ENCODE measurements at places on chromosomes 7 and 10.

GRCh38 chr7:122770686-122771335, 68.1 kb upstream of the RNF148 start:
- no peak for DNase-seq

DNA sequence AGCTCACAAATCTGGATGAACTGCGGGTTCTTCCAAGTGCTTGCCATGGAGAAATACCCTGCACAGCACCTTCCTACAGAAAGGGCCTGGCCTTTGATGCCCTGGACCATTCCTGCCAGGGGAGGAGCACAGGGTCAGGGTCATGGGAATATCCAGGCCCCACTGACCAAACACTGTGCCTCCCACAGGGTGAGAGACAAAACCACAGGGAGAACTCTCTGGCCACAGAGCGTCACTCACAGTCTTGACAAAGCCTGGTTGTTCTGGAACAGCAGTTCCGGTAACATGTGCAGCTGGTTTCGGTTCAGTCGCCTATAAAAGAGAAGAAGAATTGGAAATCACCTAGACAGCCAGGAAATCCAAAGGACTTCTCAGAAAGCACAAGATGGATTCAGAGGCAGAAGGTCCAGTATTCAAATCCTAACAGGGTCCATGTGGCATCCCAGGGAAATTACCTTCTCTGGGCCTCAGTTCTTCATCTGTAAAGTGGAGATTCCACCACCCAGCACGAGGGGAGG, 28.1 kb downstream of the SLIT1 start:
- no peak for DNase-seq

DNA sequence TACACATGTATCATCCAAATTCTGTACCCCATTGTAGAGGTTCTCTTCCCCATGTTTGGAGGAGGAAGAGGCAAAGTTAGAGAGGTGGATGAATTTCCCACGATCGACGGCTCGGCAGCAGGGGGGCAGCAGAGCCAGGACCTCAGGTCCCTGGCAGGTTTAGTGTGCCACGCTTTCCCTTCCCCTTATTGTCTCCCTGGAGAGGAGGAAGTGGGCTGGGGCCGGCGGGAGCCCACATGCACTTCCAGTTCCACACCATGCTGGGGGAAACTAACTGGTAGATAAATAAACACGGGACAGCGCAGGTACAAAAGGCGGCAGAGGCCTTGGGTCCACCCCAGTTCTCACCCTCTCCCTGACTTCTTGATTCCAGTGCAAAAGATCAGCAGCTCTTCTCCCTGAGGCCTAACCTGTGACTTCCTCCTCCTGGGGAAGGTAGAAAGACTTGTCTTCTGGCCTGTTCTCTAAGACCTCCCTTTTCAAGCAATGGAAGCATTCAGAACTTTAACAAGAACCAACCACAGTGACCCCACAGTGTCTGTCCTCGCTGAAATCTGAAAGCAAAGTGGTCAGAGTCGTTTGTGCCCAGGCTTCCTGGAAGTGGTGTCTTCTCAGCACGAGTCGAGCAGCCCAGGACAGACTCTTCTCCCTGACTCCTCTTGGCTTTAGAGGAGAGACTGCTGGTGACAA, 30.5 kb upstream of the SRGN start:
- no peak for DNase-seq

DNA sequence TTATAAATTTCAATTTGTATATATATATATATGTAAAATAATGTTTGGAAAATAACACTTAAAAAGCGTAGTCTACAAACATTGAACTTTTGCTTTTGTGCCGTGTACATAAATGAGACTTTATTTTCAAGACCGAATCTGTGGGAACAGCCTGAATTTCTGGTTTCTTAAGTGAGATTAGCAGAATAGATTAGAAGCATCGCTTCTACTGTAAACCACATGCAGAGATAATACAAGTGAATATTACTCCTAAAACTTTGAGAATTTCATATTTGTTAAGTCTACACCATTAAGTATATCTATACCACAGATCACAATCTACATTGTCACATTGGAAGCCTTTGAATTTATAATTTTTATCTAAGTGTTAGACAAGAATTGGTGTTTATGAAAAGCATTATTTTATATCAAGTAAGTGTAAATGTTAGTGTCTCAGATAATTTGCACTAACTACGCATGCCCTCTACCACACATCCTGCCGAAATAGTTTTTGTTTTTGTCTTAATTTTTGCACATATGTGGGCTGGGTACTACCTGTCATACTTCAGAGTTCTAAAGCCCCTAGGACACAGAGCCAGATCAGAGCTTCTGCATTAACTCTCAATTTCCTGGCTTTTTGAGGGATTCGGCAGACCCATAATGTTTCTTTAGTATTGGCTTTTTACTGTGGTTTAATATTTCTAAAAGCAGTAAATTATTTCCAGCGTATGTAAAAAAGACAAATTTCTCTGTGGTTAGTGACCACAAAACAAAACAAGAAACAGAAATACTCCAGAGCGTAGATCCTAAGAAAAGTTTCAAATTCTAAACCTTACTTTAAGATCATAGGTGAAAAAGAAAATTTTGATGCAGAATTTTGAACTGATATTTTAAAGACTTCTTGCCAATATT, 20.0 kb downstream of the TWIST1 start:
- DNase-seq: no peak

DNA sequence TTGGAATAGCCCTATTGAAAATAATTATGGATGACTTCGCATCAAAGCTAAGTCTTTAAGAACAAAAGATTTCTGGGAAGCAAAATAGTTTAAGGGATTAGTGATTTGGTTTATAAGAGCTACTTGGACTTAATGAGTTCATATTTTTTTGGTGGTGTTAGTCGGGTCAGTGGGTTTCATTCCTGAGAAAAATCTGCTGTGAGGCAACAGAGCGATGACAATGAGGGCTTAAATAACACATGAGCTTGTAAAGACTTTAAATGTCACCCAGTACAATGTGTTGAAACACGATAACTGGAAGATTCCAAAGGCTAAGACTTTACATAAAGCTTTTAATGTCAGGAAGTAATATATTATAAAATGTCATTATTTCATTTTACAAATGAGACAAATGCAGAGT, 178.8 kb downstream of the ARL4A start:
- DNase-seq: no peak
